PC-3 (cell line): ENCODE measurements at places on chromosomes 1 and 21. TPM values are rescaled to one million over a fixed set of nuclear protein-coding genes. Genes with fewer than 3 reads are reported as not detected.

SYNJ1 gene
- total RNA-seq, result 7.0 and 16.2 TPM in 2 replicates

KRTAP13-2 gene
- total RNA-seq, result not detected in 2 replicates

FTCD gene
- total RNA-seq, result 0.40 and 0.58 TPM in 2 replicates

AMPD1 gene
- total RNA-seq, result not detected in 2 replicates

HOOK1 gene
- 5.0 TPM in 2 replicates for total RNA-seq

CHRNB2 gene
- total RNA-seq, result not detected in 2 replicates

KCNA3 gene
- total RNA-seq, result not detected in 2 replicates

NUDT4B gene
- total RNA-seq, result 18.0 and 29.9 TPM in 2 replicates
